Suppressor macrophage treated with lipopolysaccharide for 4 hours (primary cell): ENCODE measurements at places on chromosomes 7 and 10.

DNA sequence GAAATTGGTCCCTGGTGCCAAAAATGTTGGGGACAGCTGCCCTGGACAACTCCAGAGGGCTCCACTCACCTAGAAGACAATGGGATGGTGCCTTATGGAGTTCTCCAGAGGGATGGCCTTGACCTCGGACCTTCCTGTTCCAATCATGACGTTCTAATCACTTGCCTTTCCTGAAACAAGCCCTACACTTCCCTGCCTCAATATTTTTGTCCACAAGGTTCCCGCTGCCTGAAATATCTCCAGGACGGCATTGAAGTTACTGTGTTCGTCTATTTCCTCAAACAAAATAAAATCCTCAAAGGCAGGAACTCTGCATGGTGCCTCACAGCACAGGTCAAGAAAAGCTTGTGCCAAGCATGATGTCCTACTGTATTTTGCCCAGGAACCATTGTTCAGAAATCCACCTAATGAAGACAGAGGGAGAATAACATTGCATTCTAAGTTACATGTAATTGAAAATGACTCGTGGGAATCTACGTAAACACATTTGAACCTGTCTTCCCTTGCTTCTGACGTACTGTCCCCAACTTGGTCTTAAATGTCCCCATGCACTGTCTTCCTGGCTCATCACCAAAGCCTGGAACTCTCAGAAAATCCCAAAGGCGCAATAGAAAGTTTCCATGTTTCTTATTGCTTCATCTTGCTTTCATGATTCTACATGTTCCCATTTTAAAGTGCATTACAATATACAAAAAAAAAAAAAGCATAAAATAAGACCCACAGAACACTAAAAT is 342.3 kb upstream of the NRP1 start:
- DNase-seq: no peak

- DNase-seq: no peak
Observed at GRCh38 chr10:106537866-106538265, 626.6 kb downstream of the SORCS1 start.

GRCh38 chr10:21441625-21442024 is 83.9 kb downstream of the SKIDA1 start:
- no peak for DNase-seq

- peak; percentile 24 for DNase-seq
Observed at GRCh38 chr10:92688927-92689662, 660 bp upstream of the HHEX start.

DNA sequence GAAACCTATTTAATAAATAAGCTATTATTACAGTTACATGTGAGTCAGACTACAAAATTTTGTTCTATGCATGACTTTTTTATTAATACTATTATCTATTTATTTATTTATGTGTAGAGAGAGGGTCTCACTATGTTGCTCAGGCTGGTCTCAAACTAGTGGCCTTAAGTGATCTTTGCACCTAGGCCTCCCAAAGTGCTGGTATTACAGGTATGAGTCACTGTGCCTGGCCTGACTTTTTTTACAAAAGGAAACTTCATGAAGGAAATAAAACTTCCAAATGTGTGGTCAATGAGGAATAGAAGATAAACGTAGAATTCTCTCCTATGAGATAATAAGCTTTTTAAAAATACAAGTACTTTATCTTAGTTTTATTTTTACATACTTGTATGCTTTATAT is 19.0 kb downstream of the COL28A1 start:
- no peak for DNase-seq

GRCh38 chr10:102657984-102658724 is 13.9 kb downstream of the TRIM8 start:
- no peak for DNase-seq
